CD14-positive monocyte (primary cell): ENCODE measurements at places on chromosomes 2 and 18. TPM values are rescaled to one million over a fixed set of nuclear protein-coding genes. Genes with fewer than 3 reads are reported as not detected.
A peak's percentile ranks its signal among the peaks of the same experiment; 100 is the strongest.

RNU2-63P gene
- not detected in 2 replicates for polyA plus RNA-seq

HOXD12 gene
- polyA plus RNA-seq, result not detected

TMEM163 gene
- 0.01 and 0.06 TPM in 2 replicates for polyA plus RNA-seq

ALK gene
- not detected for polyA plus RNA-seq

NCL gene
- 143 TPM for polyA plus RNA-seq

- no peak for DNase-seq
These were observed 78.5 kb downstream of the SDC1 start for GRCh38 chr2:20146401-20146800.

GRCh38 chr2:3320910-3321605 is 56.6 kb downstream of the EIPR1 start:
- DNase-seq, result no peak

- no peak for DNase-seq
These were observed 124.4 kb upstream of the PXDN start for GRCh38 chr2:1868683-1869141.

DNA sequence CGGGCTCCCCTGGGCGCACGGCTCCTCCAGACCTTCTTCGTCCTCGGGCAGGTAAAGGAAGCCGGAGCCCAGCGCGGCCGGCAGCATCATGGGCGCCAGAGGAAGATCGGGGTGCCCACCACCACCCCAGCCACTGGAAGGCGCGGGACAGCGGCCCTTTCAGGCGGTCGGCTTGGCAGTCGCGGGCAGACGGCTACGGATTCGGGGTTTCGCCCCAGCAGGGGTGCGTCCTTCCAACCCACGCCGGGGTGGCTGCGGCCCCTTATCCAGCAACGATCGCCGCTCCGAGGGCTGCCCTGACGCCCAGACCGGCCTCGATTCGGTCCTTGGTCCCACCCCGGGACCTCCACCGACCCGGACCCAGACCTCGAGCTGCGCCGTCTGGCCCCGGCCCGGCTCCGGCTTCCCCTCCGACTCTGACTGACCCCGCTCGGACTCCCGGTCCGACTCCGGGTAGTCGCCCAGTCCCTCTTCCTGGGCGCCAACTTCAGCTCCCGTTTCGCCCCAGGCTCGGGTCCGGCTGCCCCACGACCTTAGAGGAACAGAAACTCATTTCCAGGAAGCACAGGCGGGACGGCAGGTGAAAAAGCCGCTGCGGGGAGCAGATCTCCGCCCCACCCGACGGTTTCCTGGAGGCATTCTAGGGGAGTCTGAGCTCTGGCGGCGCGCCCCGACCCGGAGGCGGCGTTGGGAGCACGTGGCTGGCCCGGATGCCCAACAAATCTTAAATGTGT is 30.2 kb upstream of the SSB start:
- DNase-seq, result no peak

DNA sequence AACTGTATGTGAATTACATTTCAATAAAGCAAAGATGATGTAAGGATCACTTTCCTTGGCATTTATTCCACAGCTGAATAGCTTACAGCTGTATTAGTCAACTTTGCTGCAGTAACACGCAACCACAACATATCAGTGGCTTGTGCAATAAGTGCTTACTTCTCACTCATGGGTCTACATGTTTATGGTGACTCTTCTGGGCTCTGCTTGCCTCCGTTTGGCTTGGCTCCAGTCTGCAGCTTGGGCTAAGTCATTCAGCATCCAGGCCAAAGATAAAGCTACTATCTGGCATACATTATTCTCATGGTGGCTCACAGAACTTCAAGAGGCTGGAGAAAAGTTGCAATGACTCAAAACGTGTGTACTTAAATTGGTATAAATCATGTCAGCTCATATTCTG is 355.0 kb downstream of the RNF144A start:
- no peak for DNase-seq

DNA sequence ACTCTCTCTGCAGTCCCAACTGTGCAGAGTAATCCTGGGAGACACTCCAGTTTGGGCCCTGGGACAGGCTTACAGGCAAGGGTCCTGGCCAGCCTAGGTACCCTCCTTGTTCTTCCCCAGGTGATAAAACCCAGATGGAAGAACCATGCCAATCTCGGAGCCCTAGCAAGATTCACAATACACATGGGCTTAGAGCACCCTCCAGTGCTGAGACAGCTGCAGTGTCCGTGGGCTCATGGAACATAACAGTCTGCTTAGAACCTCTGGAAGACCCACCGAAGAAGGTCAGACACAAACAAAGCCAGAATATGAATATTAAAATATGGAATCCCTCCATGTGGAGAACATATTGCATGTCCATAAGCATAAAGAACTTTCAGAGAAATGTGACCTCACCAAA is 568.1 kb downstream of the KCNJ3 start:
- DNase-seq, result no peak

DNA sequence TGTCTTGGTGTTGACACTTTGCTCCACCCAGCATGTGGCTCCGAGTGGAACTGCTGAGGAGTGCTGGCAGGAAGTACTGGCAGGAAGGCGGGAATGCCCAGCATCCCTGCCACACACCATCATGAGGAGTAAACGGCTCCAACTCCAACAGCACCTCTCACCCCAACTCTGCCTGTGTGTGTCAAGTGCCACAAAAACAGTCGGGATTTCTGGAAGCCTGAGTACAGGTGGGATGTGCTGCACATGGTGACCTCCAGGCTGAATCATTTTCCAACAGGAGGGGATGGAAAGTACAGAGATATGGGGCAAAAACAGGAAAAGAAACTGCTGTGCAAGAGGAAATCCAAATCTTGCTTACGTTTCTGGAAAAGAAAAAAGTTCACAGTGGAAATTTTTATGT is 53.6 kb downstream of the PARD6G start:
- no peak for DNase-seq

GRCh38 chr2:241108271-241109209 is 6.5 kb upstream of the MTERF4 start:
- no peak for DNase-seq

GRCh38 chr18:500632-501405 is at the start of gene COLEC12:
COLEC12 (minus strand) TSS chr18:500701; CDS start chr18:500514, 187 bp downstream.
- no peak for DNase-seq

GRCh38 chr2:191041418-191042161 is 27.6 kb upstream of the STAT1 start:
- DNase-seq, result no peak

DNA sequence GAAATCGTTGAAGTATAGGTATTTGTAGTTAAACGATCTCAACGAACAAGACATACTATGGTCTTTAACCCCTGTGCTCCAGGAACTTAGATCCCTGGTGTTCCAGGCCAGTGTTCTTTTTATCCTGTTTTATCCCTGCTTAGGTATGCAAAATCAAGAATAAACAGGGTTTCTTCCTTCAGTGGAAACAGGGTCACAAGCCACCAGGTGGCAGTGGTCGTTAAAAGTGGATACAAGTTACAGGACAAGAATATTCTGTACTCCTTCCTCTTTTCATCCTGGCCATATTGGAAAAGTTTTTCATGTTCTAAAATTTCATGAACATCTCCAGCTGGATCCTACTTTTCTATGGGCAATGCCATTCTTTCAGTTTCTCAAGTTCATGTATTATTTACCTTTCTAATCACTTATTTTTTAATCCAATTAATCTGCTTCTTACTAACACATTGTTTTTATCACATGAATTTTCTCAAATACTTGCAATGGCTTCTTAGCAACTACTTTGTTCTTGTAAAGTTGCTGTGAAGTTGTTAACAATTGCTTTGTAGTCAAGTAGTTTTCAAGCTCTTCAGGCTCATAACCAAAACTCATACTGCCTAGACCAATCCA is 16.4 kb upstream of the HNMT start:
- peak; percentile 66 for DNase-seq

- peak; percentile 79 for DNase-seq
These were observed 47.4 kb upstream of the SMAD7 start for GRCh38 chr18:48997985-48998831.

DNA sequence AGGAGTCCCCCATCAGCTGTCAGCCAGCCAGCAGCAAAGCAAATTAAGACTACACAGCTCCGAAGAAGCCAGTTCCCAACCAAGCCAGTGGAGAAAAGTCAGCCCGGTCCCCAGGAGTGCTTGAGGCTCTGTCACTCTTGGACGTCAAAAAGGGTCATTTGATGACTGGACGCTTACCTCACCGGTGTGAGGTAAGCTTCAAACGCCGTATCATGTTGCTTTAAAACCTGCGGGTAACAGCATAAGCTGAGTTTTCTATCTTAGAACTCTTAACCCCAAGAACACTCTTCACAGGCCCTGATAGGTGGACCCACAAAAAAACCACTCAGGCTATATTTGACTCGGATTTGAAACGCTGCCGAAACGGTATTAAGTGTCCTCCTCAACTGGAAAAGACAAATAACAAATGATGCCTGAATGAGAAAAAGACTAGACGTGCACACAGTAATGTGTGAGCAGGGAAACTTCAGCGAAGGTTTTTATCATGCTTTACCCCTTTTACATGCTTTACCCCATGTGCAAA is 682 bp upstream of the LNPK start:
- DNase-seq, result no peak

DNA sequence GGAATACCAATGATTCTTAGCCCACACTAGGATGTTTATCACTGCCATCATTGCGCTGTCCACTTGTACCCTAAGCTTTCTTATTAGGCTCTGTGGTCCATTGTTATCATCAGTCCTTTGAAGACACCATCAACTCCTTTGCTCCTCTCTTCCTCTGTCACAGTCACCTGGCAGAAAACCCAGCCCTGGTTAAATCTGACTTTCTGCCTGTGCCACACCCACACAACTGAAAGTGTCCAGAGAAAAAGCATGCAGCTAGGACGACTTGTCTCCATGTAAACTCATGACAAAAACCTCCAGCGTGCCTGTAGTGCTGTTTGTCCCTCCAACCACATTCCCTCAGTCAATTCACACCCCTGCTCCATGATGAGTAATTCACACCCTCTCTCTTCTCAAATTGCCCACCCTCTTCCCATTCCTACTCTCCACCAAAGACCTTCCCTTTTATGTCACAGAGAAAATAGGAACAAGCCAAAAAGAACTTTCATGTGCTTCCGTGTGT is 297.4 kb upstream of the MGAT5 start:
- no peak for DNase-seq

GRCh38 chr2:106076941-106077340 is 117.2 kb downstream of the UXS1 start:
- DNase-seq, result no peak

GRCh38 chr18:57743008-57743407 is 60.1 kb downstream of the ATP8B1 start:
- no peak for DNase-seq

GRCh38 chr18:61742565-61743429 is 150.0 kb downstream of the RNF152 start:
- no peak for DNase-seq

DNA sequence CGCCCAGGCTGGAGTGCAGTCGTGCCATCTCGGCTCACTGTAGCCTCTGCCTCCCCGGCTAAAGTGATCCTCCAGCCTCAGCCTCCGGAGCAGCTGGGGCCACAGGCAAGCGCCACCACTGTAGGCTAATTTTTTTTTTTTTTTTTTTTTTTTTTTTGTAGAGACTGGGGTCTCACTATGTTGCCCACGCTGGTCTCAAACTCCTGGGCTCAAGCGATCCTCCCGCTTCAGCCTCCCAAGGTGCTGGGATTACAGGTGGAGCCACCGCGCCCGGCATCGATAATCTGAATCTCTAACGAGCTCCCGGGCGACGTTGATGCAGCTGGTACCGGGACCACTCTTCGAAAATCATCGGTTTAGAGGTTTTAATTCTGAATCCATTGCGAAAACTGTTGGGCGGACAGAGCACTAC is 520 bp upstream of the CYP20A1 start:
- no peak for DNase-seq

DNA sequence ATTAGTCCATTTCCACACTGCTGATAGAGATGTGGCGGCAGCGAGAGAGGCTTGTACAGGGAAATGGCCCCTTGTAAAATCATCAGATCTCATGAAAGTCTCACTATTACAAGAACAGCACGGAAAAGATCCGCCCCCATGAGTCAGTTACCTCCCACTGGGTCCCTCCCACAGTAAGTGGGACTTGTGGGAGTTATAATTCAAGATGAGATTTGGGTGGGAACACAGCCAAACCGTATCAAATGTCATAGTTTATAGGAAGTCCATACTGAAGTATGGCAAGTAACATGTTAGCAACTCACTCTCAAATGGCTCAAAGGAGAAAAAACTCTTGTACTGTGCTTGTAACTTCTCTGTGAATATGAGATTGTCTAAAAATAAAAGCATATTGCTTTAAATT is 56.1 kb downstream of the FARP2 start:
- DNase-seq, result no peak

DNA sequence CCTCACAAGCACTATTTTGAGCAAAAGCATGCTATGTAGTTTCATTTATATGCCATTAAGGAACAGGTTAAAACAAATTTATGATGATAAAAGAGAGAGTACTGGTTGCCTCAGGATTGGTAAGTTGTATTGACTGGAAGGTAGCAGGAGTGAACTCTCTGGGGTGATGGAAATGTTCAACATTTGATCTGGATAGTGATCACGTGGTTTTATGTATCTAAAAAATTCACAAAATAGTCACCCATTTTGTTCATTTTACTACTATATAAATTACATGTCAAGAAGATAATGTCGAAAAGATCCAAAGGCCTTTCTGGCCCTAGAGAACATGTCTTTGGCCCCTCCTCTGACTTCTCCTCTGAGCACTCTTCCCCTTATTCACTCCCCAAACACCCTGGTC is 10.4 kb upstream of the RAPGEF4 start:
- no peak for DNase-seq

DNA sequence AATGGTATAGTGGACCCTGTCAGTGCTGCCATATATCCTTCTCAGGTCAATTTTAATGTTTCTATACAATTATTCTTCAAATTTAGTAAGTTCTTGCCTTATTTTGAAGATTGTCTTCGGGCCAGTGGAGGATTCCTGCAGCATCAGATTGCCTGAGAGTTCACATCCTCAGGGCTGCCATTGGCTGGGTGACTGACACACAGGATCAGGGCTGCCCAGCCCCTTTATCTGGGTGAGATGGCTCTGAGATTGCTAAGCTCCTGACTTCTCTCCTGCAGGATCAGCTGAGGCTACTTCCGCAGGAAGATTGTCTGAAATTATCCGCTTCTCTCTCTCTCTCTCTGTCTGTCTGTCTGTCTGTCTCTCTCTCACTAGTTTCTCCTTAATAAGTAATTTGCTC is 567.4 kb downstream of the TSN start:
- no peak for DNase-seq

- no peak for DNase-seq
These were observed 2.5 kb downstream of the SESTD1 start for GRCh38 chr2:179262077-179262660.

DNA sequence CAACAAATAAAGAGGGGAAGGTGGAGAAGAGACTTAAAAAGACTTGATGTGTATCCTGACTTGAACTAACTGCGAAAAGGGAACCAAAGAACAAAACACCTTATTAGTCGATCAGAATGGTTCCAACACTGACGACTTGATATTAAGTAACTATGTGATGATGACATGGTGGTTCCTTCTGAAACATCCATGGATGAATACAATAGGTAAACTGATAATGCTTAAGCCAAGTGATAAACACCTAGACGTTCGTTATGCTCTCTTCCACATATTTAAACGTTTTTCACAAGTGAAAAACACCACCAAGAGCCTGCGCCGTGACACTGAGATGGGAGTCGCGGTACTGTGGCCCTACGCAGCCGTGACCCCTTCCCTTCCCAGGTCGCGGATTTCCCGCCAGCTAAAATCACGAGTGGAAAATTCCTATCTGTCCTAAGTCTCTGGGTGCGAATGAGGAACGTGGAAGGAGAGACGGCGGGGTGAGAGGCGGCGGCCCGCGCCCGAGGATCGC is 797 bp downstream of the TTC32 start:
- DNase-seq, result peak; percentile 69
